ENCODE measurements at places on chromosomes 3 and 15. TPM values are rescaled to one million over a fixed set of nuclear protein-coding genes. Genes with fewer than 3 reads are reported as not detected.

The MORC1 gene
- total RNA-seq: not detected

The A4GNT gene
- not detected for total RNA-seq

The CEP97 gene
- 10.1 TPM for total RNA-seq

The CASR gene
- total RNA-seq: not detected

The TRIM59 gene
- total RNA-seq: 5.8 TPM

The CYP8B1 gene
- total RNA-seq: not detected

The GOLGA8N gene
- 4.3 TPM for total RNA-seq

The AHSG gene
- total RNA-seq: not detected

The PPP1R14D gene
- total RNA-seq: not detected

The ZNF717 gene
- total RNA-seq: 19.7 TPM

The UNC45A gene
- 124 TPM for total RNA-seq

The CCDC39 gene
- 0.52 TPM for total RNA-seq

The C3orf22 gene
- total RNA-seq: not detected

The CIDEC gene
- total RNA-seq: not detected

The GOLIM4 gene
- 77.0 TPM for total RNA-seq

The TMEM202 gene
- total RNA-seq: not detected

The PLA2G4B gene
- 0.79 TPM for total RNA-seq

The KBTBD13 gene
- total RNA-seq: not detected

The MAP6D1 gene
- 0.52 TPM for total RNA-seq

The ZNF80 gene
- not detected for total RNA-seq

The CRYBG3 gene
- 27.0 TPM for total RNA-seq

The TGM4 gene
- total RNA-seq: under 0.01 TPM

The SERPINI2 gene
- total RNA-seq: not detected

The RLBP1 gene
- not detected for total RNA-seq

The IVD gene
- total RNA-seq: 38.5 TPM

The SEMA3G gene
- total RNA-seq: 0.26 TPM

The SAXO2 gene
- 0.32 TPM for total RNA-seq

The TSEN2 gene
- total RNA-seq: 20.4 TPM

The GP9 gene
- total RNA-seq: not detected

The EBLN2 gene
- total RNA-seq: 3.3 TPM

The C15orf62 gene
- total RNA-seq: not detected

The PDZRN3 gene
- total RNA-seq: 33.9 TPM

The AMIGO3 gene
- total RNA-seq: under 0.01 TPM

The SCG5 gene
- total RNA-seq: 24.3 TPM

The MYEF2 gene
- 1.7 TPM for total RNA-seq

The SLC28A1 gene
- not detected for total RNA-seq

The FEZF2 gene
- total RNA-seq: not detected

The NAALADL2 gene
- 9.5 TPM for total RNA-seq

The AQP9 gene
- not detected for total RNA-seq

The SLC7A14 gene
- total RNA-seq: 3.3 TPM

The CLSTN2 gene
- 0.09 TPM for total RNA-seq

The SPATA12 gene
- total RNA-seq: not detected

The SNAP23 gene
- total RNA-seq: 71.6 TPM

The SLC6A1 gene
- total RNA-seq: not detected

The PLA2G4E gene
- not detected for total RNA-seq

The USP50 gene
- total RNA-seq: 0.34 TPM

The CELSR3 gene
- 1.1 TPM for total RNA-seq

The PLSCR5 gene
- total RNA-seq: not detected

The GOLGA8J gene
- 0.09 TPM for total RNA-seq

The CLDN18 gene
- total RNA-seq: not detected

The ZNF710 gene
- 6.5 TPM for total RNA-seq

The ATP10A gene
- 2.5 TPM for total RNA-seq

The CHRM5 gene
- under 0.01 TPM for total RNA-seq

The GAP43 gene
- 6.1 TPM for total RNA-seq

All from bronchial smooth muscle cell (primary cell).